ENCODE measurements at places on chromosomes 12 and 14.

DNA sequence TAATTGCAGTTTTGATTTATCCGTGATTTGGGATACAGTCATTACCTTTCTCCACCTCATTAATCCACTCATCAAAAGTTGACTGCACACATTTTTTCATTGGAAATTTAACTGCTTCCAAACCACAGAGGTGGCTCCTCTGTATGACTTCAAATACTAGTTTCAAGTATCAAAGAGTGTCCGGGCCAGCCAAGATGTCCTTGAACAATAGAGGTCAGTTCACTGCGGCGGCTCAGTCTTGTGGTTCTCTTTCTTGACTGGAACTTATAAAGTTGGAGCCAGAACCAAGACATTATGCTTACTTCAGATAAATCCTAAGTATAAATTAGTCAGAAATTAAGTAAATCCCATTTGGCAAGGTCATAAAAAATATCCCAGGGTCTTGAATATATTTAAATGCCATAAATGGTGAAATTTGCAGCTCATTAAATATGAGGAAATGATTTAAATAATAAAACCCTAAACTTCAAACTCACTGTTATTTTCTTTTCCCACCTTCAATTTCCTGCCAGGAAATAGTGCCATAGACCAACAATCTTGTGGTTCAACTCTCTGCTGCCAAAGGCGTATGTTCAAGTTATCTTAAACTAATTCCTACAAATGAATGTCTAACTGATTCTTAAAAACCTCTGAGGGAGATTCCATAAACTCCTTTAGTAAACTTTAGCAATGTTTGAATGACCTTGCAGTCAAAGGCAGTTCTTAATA, 360.8 kb downstream of the AEBP2 start:
- peak; percentile 90 for DNase-seq

GRCh38 chr14:74956027-74956279, 556 bp upstream of the PGF start:
- DNase-seq, result no peak

DNA sequence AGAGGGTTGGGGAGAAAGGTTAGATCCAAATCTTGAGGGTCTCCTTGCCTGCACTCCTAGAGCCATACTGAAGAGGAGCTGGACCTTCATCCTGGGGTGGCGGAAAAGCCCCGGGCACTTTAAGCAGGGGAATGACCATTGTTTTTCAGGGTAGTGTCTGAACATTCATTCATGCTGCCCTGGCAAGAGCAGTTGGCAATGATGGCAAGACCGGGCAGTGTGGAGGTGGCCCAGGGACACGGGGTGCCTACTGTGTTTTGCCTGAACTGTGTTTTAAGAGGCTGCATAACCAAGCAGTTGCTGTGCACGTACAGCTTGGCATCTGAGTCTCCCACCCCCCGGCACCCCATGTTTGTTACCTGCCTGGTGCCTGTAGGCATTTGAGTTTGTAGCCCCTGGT, 14.7 kb downstream of the TPCN1 start:
- no peak for DNase-seq

GRCh38 chr12:111298582-111299436, 70.1 kb downstream of the PHETA1 start:
- DNase-seq, result peak; percentile 4

DNA sequence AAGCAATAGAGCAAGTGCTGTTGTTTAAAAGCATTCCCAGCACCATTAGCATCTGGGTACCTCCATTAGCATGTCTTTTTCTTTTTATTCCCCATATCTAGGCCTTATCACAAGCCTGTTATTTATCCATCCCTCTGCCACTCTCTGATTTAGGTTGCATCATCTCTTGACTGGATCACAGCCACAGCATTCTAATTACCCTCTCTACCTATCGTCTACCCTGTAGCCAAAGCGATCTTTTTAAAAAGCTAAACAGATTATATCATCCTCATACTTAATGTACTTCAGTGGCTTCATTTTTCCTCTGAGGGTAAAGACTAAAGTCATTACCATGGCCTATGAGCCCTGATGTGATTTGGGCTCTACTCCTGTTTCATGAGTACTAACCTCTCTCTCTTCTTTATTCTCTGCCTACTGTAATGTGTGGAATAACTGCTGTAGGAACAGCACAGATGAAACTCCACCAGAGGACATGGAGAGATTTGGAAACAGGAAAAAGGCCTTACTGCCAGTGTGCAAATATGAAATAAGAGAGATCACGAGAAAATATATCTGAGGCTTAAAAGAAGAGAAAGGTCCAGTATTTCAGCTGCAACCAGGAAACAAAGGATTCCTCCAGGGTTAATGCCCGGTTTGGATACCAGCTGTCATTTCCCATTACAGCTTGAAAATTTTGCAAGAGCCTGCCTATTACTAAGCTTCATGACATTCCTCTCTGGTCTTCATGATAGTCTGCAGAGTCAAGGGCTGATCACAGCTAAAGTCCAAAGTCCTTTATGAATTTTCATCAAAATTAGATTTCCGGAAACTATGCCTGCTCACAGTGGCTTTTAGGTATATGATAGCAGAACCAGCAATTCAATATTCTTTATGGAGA, 422.5 kb upstream of the PDE3A start:
- DNase-seq, result peak; percentile 24

- DNase-seq, result no peak
These were observed 15.6 kb upstream of the CALM1 start for GRCh38 chr14:90381011-90381786.

- DNase-seq, result no peak
These were observed 38.3 kb upstream of the RIMBP2 start for GRCh38 chr12:130754234-130754901.

DNA sequence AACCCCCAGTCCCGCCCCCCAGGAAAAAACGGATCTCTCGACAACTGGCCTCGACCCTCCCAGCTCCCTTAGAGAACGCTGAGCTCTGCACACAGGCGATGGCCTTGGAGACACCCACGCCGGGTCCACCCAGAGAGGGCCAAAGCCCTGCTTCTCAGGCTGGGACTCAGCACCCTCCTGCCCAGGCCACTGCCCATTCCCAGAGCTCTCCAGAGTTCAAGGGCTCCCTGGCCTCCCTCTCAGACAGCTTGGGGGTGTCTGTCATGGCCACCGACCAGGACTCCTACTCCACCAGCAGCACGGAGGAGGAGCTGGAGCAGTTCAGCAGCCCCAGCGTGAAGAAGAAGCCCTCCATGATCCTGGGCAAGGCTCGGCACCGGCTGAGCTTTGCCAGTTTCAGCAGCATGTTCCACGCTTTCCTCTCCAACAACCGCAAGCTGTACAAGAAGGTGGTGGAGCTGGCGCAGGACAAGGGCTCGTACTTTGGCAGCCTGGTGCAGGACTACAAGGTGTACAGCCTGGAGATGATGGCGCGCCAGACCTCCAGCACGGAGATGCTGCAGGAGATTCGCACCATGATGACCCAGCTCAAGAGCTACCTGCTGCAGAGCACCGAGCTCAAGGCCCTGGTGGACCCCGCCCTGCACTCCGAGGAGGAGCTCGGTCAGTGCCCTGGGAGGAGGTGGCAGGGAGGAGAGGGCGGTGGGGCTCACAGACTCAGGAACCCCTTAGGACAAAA, 95.8 kb downstream of the LGMN start:
- no peak for DNase-seq

DNA sequence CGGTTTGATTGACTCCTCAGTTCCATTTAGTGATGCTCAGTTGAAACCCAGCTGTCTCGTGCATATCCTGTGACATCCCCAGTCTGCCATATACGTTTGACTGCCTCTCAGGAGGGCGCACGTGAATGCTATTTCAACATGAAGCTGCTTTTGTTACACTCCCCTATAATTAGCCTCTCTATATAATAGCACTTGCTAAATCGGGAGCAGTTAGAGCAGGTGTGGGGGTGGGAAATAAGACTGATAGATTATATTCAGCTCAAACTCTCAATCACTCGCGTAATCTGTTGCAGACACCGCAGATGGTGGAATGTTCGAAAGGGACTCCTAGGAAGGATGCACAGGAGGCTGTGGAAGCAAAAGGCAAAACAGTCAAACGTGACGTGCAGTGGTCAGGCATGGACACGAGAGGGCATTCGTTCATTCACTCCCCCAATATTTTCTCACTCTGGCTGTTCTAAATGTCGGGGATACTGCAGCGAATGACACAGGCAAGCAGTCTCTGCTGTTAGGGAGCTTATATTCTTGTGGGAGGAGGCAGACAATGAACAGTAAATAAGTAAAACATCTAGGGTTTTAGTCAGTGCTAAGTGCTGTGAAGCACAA, 29.8 kb downstream of the KCNA1 start:
- no peak for DNase-seq

DNA sequence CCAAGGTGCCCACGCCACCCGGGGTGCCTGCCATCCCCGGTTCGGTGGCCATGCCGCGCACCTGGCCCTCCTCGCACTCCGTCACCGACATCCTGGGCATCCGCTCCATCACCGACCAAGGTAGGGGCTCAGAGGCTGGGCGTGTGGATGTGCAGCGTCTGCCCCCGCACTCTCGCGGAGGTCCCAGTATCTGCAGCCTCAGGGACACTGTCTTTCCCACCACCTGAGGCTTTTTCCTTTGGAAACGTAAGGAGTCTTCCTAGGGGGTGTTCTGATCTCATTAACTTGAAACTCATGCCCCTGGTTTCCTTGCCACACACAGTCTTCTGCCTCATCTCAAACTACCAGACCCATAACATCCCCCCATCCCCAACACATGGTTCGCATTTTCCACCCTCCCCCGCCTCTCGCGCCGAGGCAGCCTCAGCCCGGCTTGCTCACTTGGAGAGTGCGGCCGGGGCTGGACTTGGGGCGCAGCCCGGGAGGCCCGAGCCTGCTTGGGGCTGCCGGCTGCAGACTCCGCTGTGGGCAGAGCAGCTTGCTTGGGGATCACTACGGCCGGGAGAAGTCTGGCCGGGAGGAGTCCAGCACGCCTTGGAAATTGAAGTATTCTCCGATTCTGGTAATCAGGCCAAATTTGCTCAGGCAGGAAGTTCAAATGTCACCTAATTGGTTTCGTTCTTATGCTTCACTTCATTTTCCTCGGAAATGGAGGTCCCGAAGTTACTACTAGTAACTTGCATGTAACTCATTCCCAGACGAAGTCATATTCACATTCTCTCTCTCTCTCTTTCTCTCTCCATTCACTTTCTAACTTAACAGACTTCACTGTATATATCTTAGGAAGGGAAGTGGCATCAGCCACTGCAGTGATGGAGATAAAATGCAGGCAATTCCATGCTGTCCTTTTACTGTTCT, 2.0 kb downstream of the PAX9 start:
- no peak for DNase-seq

- no peak for DNase-seq
These were observed 105.0 kb upstream of the FRMD6 start for GRCh38 chr14:51546603-51547258.

- no peak for DNase-seq
These were observed 116.0 kb downstream of the PRKCH start for GRCh38 chr14:61437381-61437780.

DNA sequence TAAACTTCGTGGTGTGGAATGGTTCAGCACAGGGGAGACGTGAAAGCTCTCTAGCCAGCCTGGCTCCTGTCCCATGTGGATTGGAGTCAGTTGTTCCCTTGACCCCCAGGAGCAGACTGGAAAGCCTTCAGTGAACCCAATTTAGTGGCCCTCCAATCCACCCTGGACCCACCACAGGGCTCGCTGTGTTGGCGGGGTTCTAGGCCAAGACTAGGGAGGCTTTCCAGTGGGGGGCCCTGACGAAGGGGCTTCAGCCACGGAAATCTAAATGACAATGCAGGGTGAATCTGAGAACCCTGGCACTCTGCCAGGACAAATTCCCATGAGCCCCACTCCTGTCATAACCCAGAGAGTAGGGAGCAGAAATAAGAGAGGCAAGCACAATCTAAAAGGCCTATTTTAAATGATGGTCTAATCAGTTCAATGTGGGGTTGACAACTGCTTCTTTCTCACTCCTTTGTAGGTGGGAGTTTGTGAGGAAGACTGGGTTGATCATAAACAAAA, 110.8 kb downstream of the SLC35F4 start:
- no peak for DNase-seq

GRCh38 chr12:103808239-103808880, 32.7 kb downstream of the NT5DC3 start:
- DNase-seq, result no peak

DNA sequence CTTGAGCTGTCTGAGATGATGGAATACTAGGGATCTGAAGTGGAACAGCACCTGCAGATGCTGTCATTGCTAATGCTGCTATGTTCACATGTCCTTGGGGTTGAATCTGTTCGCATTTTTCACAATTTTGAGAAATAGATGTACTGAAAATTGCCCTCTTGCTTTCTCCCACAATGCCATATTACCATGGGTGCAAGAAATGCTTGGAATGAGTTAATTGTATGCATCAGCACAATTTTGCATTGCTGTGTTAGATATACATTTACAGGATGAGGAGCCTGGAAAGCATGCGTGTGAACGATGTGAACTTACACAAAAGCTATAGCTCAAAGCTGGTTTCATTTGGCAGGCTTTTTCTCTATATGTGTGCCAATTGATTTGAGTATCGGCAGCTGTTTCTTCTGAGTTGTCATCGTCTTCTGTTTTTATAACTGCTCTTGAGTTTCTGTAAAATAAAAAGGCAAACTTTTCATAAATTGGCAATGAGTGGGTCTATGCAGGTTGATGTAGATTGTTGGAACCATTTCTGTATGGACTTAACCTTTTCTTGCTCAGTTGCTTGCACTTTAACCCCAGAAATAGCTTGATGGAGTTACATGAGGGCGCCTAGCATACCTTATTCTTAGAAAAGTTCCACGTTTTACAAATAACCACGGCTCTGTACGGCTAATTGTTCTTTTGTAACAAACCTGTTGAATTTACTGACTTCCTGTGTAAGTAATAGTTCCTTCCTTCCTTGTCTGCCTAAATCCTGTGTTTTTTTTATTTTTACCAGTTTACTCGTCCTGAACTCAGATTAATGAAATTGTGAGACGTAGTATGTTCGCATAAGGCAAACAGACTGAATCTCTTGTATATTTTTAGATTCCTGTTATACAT, 105.9 kb downstream of the FGD4 start:
- DNase-seq, result no peak

GRCh38 chr12:92268946-92269345, 123.3 kb upstream of the BTG1 start:
- DNase-seq, result no peak

GRCh38 chr14:103551338-103551762, 11.1 kb downstream of the BAG5 start:
- peak; percentile 60 for DNase-seq

- DNase-seq, result no peak
These were observed 521 bp upstream of the PIP4K2C start for GRCh38 chr12:57590479-57590863.

- no peak for DNase-seq
These were observed 636.3 kb downstream of the DIO2 start for GRCh38 chr14:79575032-79575431.

GRCh38 chr12:106769078-106769477, 5.4 kb upstream of the RIC8B start:
- DNase-seq, result peak; percentile 98

- DNase-seq, result no peak
These were observed 102.3 kb downstream of the SLC25A47 start for GRCh38 chr14:100425429-100425827.

DNA sequence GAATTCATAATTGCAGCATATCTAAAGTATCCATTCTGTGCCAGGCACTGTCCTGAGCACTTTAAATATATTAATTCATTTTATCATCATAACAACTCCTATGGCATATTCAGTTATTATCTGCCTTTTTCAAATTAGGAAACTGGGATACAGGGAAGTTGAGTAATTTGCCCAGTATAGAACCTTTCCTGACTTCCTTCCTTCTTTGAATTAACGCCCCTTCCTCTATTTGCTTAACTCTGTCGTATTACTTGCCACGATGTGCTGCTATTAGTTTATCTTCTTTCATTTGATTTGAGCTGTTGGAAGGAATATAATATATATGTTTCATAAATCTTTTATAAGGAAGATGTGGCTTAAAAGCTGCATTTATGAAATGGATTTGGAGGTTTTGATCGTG, 25.4 kb upstream of the FAM177A1 start:
- DNase-seq, result no peak

GRCh38 chr12:5176036-5176435, 132.4 kb downstream of the KCNA5 start:
- no peak for DNase-seq

Measured in renal cortical epithelial cell (primary cell).